ENCODE measurements at places on chromosomes 1 and 21.

- no peak for DNase-seq
These were observed 261.0 kb downstream of the ASTN1 start for GRCh38 chr1:176903474-176903873.

DNA sequence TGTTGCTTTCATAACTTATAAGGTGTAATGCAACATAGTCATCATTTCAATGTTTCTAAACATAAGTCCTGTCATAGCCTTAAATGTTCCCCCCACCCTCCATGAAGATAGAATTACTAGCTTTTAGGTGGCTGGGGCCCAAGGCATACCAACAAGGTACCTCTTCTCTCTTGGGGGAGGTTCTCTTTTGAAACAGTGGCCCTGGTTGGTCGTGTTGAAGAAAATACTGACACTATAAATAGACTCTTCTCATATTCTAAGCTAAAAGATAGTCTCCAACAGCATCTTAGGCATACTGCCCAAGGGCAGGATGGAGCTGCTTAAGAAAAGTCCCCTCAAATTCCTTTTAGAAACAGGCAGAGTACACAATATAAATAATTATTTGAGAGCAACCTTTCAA, 255.0 kb downstream of the FAF1 start:
- no peak for DNase-seq

GRCh38 chr1:155196103-155196892, 11.4 kb downstream of the THBS3 start:
- no peak for DNase-seq

DNA sequence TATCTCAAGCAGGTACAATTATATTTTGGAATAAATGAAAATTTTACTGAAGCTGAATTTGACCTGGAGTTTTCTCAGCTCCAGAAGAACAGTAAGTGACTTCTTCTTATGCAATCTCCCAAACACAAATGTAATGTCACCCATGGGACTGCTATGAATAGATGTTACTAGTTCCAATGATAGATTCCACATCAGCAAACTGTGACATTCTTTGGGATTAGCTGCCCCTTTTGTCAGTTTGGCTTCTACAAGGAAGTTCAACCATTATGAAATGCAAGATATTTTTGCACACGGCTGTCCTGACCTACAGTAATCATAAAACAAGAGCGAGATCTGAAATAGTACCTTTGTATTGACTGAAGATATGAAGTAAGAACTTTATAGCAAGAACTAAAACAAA, 27.8 kb upstream of the TSNAX start:
- DNase-seq: no peak

GRCh38 chr1:72568113-72568512, 285.8 kb upstream of the NEGR1 start:
- DNase-seq: no peak

GRCh38 chr1:207463021-207463420, 8.9 kb downstream of the CR2 start:
- no peak for DNase-seq

DNA sequence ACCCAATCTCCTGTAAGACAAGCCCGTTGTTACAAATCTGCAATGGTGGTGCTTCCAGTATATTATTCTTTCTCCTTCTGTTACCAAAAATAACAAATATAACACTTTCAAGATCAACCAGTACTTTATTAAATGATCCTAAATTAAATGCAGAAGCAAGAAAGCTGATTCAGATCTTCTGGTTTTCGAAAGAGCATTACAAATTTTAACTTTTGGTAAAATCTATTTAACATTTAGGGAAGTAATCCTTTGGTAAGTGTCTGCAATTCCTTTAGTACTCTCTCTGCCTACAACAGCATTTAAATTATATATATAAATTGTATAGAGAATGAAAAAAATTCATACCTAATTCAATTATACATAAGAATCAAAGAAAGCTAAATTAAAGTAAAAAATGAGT, 198.6 kb upstream of the HMCN1 start:
- no peak for DNase-seq

GRCh38 chr21:38597421-38597820, 99.1 kb upstream of the ERG start:
- no peak for DNase-seq

DNA sequence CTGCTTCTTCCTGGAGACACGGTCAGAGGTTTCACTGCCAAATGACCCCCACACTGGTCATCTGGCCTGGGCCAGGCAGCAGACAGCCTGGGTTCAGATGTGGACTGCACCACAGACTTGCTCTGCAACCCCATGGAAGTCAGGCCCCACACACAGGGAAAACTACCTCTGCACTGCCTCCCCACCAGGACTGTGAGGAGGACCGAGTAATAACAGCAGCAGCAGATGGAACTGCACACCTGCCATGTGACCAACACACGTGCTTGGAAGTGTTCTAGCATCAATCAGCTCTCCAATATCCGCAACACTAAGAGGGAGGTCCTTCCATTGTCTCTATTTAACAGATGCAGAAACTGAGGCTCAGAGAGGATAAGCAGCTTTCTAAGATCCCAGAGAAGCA, 51.4 kb downstream of the SLC9A1 start:
- no peak for DNase-seq

GRCh38 chr1:32988665-32989064, 24.1 kb upstream of the RNF19B start:
- no peak for DNase-seq

DNA sequence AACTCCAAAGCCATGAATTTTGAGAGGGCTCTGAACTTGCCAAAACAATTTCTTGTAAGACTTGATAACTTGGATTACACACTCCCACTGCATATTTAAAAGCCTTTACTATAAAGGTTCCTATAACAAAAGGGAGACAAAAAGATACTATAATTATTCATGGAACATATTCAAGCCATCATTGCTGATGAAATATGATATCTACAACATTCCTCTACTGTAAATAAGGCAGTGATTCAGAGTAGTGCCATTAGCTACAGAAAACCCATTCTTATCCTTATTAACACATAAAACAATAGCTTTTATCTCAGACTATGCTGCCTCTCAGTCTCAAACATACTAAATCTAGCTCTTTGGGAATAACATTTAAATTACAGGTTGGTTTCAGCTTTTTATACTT, 675.5 kb upstream of the CXADR start:
- no peak for DNase-seq

- no peak for DNase-seq
These were observed 28.2 kb upstream of the EPB41 start for GRCh38 chr1:28885977-28886730.

DNA sequence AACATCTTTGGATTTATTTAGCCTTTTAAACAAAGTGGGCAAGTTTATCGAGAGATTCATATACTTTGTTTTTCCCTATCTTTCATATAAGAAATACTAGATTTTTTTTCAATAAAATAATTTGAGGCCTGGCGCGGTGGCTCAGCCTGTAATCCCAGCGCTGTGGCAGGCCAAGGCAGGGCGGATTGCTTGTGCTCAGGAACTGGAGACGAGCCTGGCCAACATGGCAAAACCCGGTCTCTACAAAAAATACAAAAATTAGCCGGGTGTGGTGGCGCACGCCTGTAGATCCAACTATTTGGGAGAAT, 1.6 kb upstream of the CDC14A start:
- DNase-seq: no peak

GRCh38 chr1:109190189-109190588, 23.5 kb upstream of the SARS1 start:
- DNase-seq: no peak

- DNase-seq: no peak
These were observed 3.3 kb downstream of the PDZK1IP1 start for GRCh38 chr1:47186267-47187185.

GRCh38 chr1:59128239-59128736, 168.6 kb upstream of the FGGY start:
- DNase-seq: no peak

GRCh38 chr1:28308750-28309149, 20.1 kb upstream of the MED18 start:
- no peak for DNase-seq

- DNase-seq: no peak
These were observed 46.0 kb upstream of the GUCA2A start for GRCh38 chr1:42210421-42211133.

GRCh38 chr1:113931451-113931851, 2.3 kb downstream of the HIPK1 start:
- no peak for DNase-seq

GRCh38 chr1:81069856-81070255, 730.9 kb upstream of the ADGRL2 start:
- no peak for DNase-seq

DNA sequence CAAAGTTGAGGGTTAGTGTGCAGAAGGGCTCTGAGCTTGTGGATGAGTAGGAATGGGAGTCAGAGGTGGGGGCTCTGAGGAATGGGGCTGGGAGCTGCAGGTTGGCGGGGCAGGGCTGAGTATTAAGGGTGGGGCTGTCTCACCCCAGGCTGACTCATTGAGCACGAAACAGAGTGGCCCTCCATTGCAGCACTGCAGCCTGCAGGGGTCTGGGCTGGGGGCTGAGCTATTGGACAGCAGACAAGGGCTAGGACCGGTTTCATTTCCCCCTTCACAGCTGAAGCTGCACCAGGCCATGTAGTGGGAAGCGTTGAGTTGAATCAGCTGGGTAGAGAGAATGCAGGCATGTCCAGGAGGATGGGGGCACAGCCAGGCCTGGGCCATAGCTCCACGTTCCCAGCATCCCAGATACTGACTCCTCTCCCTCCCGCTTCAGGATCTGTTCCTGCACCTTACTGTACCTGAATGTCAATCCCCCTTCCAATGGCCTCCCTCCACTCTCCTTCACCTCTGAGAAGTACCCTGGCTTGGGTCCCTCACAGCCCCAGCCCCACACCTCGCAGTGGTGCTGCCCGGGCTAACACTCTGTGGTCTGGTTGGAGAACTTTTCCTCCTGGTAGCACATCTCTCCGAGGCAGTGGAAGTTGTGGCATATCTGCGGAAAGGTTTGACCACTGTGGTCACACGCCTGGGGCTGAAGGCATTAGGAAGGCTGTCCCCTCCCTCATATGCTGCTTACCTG, 4.4 kb upstream of the INPP5B start:
- DNase-seq: no peak

DNA sequence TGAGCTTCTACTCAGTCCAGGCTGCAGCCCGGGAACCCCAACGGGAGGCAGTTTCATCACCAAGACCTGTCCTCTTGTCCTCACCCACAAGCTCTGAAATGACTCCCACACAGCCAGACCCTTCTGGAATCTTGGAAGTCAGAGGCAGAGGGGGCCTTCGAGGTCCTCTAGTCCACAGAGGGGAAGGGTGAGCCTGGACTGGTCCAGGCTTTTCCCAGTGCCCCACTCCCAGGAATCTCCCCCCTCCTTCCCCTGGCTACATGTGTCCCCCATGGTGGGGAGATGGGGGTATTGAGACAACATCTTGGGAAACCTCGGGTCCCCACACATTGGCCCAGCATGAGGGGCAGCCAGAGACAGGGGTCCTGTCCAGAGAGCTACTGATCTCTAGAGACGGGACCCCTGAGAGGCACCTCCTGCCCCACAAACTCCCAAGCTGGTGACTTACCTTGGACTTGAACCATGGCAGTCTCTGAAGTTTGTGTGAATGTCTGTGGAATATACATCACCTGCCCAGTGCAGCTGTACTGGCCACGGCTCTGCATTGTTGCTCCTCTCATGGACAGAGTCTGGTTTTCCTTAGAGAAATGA, 19.4 kb upstream of the SLAMF9 start:
- DNase-seq: no peak

Measured in iPS DF 6.9 (cell line).